ENCODE measurements at places on chromosomes 6 and 20. TPM values are rescaled to one million over a fixed set of nuclear protein-coding genes. Genes with fewer than 3 reads are reported as not detected.

The AKAP7 gene
- total RNA-seq: 13.5 TPM

The BLTP3A gene
- 12.0 TPM for total RNA-seq

The SLC17A4 gene
- total RNA-seq: 0.23 TPM

The ARMH2 gene
- total RNA-seq: not detected

The TRIM31 gene
- total RNA-seq: not detected

The SLC2A10 gene
- total RNA-seq: 21.3 TPM

The CYP24A1 gene
- 3.3 TPM for total RNA-seq

The TMEM74B gene
- total RNA-seq: 2.7 TPM

The FBXO30 gene
- total RNA-seq: 12.5 TPM

The LGSN gene
- total RNA-seq: 0.41 TPM

The JPH2 gene
- 22.8 TPM for total RNA-seq

The SSR1 gene
- 59.3 TPM for total RNA-seq

The ARFGAP1 gene
- 66.3 TPM for total RNA-seq
